ENCODE measurements at places on chromosomes 3 and 15.

DNA sequence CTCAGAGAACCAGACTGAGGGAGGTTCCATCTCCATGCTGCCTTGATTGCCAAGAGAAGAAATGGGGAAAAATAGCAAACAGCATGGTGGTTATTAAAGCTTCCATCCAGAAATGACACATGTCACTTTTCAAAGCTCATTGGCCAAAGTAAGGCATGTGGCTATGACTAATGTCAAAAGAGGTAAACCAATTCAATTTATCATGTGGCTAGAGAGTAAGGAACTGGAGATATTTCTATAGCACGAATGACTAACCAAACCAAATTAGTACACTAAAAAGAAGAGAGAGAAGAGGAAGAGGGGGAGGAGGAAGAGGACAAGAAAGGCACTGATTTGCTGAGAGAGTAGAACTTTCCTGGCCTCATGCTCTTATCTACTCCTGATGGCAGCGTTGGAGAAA is 115.2 kb upstream of the SLC6A11 start:
- DNase-seq = no peak

DNA sequence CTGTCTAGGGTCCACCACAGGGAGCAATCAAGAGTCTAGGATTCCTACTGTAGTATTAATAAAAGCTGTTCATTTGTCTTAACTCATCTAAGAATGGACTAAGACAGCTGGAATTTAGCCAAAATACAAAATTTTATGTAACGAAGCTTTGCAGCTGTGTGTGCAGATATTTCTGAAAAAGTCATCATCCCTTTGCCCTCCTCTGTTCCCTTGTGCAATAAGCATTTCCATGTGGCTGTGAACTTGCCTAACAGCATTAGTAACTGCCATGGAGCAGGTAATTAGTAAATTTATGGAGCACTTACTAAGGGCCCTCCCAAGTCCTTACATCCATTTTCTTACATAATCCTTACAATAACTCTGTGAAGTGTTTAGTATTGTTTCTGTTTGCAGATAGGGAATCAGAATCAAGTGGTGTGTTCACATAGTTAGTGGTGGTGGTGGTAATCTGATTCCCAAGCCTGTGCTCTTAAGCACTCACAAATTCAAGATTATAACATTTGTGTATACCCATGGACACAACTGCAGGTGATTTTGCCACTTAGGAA is 114.5 kb downstream of the RARB start:
- no peak for DNase-seq

DNA sequence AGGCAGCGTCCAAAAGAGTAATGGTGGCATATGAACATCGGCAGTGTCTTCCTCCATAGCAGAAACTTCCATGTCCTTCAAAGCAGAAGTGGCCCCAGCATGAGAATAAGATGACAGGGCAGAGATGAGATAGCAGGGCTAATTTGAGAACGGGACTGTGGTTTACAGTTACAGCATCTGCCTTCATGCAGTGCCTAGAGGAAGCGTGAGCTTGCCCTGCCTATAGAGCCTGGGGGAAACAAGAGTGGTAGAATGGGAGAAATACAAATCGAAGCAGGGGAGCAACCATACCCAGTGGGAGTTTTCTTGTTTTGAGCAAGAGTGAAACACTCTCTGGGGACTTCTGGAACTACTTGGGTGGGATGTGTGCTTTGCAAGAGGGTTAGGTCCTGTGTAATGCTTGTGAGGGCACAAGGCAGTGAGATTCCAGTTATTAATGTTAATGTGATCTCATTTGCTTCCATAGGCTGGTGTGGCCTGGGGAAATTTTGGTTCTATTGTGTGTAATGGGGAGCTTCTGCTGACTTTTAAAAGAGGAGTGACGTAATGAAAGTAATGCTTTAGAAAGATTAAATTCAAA is 616.9 kb downstream of the ZIC1 start:
- DNase-seq = no peak

DNA sequence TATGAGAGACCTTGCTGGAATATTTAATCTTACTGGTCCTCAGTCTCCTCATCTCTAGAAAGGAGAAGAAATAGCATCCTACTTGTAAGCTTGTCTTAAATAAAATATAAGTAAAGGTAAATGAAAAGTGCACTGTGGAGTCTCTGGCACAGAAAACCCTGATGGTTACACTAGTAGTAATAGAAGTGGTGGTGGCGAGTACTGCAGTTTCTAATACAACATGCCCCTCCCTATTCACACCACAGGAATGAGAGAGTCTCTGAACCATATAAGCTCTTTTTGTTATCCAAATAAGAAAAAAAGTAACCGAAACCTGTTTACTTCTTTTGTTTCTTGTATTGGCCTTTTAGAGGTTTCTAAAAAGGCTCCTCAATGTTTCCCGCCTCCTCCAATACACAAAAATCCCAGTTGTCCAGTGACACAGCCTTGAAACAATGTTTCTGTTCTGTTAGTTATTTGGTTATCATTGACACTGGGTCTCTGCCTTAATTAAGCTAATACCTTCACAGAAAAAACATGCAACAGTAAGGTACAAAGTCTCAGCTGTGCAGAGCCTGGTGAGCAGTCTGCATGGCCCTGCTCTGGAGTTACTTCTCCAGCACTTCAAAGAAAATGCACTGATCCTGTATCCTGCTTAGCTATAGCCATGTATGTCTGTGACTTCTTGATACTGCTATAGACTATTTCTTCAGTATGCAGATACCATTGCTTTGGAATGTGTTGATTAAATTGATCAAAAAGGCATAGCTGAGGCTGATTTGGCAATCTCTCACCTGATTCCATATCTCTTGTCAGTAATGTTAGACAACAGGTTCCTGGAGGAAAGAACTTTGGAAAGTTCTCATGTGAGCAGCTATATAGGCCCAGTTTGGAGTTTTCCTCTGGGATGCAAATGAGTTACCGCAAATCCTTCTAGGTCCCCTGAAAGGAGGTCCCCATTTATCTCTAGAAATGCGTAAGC is 315.6 kb upstream of the IL12A start:
- DNase-seq = no peak

DNA sequence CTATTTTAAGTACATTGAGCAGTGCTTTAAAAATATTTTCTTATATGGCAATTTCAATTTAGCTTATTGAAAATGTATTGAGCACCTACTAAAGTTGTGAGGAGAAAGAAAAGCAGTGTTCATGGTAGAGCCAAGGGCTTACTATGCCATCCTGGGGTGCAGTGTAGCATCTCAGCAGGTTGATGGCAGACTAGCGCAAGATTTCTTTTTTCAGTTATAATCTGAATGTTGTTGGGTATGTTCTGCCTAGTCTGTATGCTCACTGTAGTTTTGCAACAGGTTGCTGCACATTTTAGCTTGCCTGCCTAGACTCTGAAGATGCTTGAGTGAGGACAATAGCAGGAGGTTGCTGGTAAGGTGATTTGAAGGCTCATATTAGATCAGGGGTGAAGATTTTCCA is 103.1 kb upstream of the UNC13C start:
- no peak for DNase-seq

- DNase-seq = no peak
Observed at GRCh38 chr3:182812123-182812522, 18.8 kb downstream of the ATP11B start.

DNA sequence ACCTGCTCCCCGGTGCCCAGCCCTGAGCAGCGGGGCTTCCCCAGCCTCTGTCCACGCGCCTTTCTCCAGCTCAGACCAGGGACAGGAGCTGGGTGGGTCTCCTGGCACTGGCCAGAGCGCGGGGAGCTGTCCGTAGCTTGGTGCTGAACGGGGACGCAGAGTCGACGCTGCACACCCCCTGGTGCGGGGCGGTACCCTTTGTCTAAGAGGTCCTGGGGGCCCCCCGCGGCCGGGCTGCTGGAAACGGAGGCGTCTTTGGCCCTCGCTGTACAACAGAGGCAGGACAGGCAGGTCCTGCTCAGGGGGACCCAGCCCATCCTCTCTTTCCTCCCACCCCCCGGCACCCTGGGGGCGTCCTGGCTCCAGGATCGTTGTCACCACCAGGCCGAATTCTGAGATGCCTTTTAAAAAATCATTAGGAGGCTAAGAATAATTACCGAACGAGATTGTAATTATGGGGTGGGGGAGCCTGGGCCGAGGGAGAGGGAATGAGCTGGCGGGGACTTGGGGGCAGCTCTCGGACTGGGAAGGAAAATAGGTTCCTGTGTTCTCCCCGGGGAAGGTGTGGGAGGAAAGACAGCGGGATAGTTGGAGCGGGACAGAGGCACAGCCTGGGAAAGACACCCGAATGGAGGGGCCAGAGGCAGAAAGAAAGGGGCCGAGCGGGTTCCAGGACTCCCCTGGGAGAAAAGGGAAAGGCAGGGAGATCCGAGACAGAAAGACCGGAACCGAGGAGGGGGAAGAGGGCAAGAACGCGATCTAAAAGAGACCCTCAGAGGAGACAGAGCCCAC is 4.1 kb upstream of the SKOR1 start:
- DNase-seq = no peak

DNA sequence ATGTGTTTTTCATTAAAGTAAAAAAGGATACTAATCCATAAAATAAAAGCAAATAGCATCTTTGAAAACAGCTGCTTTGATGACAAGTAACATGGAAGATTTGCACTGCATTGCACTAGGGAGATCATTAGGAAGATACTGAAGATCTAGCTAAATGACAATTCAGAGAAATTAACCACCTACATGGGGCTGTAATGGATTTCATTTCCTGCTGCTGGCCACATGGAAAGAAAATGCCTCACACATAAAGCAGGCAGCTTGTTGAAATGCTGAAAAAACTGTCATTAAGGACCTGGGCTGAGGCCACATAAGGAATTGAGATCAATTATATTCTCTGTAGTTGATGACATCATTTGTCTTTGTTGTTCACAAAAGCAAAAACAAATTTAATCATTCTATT is 94.1 kb downstream of the PYDC2 start:
- no peak for DNase-seq

DNA sequence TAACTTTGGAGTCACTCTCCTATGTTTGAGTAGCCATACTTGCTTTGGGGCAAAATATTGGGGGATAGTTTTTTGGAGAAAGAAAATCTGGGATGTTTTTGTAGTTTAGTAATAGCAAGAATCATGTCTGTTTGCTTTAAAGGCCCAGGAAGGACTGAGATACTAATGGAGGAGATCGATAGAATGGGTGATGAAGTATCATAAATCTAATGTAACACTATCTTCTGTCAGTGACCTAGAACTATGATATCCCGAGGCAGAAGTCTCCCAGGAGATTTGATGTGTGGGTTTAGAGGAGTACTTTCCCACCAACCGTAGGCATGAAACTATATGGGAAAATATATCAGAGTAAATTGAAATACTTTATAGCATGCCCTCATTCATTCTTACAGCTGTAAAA is 21.0 kb upstream of the NFKBIZ start:
- no peak for DNase-seq

DNA sequence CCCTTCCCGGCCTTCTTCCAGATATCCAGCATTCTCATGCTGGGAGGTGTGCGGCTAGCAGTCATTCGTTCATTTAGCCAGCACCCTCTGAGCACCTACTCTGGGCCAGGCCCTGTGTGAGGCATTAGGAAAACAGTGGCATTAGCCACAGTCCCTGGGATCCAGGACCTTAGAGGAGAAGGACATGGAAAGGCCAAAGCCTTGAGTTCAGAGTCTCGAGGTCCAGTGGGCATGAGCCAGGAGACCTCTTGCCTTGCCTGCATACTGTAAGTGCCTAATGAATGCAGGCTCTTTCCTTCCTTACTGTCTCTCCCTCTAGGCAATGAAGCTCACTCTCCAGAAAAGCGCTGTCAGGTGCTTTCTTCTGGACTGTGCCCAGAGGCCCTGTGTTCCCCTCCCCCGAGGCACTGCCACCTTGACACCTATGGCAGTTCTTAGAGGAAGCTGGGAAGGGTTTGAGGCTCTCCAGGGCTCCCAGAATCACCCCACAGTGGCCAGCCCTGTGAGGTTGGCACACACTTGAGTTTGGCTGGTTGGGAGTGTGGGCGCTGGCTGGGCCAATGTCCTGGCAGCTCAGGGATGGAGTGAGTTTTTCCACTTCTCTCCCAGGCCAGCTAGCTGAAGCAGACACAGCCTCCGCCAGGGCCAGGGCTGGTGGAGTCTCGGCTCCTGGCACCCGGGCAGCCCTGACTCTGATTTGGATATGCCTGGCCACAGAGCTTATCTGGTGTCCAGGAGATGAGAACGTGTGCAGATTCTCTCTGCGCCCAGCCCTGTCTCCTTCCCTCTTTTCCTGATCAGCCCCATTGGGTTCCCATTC is 5.4 kb downstream of the CORO2B start:
- DNase-seq = no peak

- DNase-seq = no peak
Observed at GRCh38 chr3:124149771-124150170, 157.8 kb upstream of the ROPN1 start.

GRCh38 chr3:79230266-79230665 is 537.5 kb downstream of the ROBO1 start:
- DNase-seq = no peak

DNA sequence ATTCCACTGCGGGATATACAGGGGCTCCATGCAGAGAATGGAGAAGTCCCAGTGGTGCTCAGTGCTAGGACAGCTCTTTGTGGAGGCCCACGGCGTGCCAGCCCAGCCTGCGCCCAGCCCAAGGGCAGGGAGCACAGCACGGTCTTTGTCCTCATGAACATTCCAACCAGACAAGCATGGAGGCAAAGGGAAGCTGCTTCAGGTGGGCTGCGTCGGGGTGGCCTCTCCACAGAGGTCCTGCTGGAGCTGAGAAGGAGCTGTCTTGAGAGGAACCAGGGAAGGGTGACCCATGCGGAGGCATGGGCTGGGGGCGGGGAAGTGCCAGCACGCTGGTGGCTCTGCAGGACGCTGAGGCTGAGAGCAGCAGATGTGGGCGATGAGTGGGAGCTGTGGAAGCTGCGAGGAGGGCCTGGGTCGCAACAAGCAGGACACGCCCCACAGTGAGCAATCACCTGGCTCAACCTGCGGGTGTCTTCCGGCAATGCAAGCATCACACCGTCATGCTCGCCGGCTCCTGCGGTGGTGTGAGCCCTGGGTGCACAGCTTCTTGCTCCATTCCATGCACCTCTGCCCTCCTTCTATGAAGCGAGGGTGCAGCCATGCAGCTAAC is 14.0 kb upstream of the KLF15 start:
- no peak for DNase-seq

DNA sequence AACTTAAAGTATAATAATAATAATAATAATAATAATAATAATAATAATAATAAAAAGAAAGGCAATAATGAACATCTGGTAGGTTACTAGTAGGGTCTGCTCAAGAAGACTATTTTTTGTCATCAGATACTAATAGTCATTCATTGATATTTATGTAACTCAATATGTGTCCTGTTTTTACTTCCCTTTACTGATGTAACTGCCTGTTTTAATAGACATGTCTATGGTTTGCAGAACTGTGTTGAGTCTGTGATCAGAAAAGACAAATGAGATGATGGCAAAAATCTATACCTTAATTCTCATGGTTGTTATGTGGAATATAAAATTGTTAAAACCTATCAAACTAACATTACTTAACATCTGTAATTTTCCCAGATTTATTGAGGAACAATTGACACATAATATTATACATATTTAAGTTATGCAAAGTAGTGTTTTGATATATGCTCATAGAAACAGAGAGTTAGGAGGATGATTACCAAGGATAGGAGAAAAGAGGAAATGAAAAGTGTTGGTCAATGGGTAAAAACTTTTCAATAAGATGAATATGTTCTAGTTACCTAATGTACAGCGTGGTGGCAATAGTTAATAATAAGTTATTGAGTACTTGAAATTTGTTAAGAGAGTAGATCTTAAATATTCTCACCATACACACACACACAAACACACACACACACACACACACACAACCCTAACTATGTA is 699.4 kb downstream of the ZPLD1 start:
- no peak for DNase-seq

All from AML-193 (cell line).